ENCODE measurements at places on chromosomes 3 and 15.

DNA sequence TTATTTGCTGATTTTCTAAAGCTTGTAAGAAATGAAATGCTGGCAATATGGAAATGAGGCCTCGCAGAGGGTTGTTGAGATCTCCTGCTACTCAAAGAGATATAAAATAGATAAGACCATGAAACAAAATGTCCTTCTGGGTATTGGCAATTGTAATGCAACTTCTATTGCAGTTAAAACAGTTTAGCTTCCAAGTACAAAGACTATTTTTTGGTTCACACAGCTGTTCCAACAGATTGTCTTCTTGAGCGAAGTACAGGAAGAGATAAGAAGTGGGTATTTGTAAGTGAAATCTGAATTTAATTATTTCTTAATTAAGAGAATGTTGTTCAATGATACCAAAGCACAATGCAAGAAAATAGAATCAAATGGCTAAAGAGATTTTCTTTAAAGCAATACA lies 801.5 kb upstream of the GBE1 start:
- no peak for DNase-seq

- DNase-seq = no peak
Measured at GRCh38 chr3:159844801-159845261, 143.8 kb upstream of the IL12A start.

- no peak for DNase-seq
Measured at GRCh38 chr3:105866656-105867653, 1.9 kb downstream of the CBLB start.

DNA sequence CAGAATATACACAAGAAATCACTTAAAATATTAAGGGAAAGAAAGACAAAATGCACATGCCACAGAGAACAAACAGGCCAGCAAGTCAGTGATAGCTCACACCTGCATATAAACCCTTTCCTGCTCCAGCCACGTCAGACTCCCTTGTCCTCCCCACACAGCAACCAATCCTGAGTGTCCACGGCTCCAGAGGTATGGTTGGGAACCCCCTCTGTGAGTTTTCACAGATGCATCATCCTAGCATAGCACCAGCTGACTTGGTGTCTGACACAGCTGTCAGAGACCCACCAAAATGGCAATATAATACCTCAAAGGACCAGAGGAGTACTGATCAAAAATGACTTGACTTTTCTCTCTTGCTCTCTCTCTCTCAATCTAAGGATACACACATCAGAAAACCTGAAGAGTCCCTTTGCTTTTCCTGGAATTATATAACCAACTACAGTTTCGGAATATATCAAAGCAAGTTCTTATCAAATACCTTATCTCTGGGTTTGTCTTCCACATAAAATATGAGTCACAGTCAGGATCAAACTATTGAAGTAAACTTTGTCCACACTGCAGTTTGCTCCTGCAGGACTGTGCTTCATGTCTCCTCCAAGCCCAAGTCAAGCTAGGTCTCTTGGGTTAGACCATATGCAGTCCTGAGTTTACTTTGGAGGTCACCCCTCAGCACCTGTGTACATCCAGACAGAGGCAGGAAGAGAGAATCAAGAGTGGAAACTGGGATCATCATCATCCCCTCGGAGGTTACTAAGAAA lies 187.1 kb upstream of the THBS1 start:
- no peak for DNase-seq

GRCh38 chr15:49989498-49989897 lies 129.5 kb downstream of the ATP8B4 start:
- DNase-seq = no peak

DNA sequence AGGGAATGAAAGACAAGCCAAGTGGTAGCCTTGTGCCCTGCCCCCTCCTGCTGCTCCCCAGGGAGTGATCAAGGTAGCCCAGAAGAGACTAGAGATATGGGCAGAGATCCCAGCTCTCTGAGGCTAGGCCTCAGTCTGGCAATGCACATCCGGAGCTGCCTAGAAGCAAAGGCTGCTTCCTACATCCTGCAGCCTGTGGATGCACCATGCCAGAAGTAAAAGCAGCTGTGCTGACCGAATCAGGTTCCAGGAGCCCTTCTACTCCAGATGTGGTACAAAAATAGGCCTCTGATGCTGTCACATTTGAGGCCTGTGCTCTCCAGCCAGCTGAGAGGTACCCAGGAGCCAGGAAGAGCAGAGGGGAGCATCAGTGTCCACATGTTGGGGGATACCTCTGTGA lies 16.0 kb downstream of the TRAIP start:
- DNase-seq = no peak

Data from cortex of kidney (tissue), 1 donor.